Left ventricle myocardium superior (tissue), 1 donor: ENCODE measurements at places on chromosomes 2 and 18.

DNA sequence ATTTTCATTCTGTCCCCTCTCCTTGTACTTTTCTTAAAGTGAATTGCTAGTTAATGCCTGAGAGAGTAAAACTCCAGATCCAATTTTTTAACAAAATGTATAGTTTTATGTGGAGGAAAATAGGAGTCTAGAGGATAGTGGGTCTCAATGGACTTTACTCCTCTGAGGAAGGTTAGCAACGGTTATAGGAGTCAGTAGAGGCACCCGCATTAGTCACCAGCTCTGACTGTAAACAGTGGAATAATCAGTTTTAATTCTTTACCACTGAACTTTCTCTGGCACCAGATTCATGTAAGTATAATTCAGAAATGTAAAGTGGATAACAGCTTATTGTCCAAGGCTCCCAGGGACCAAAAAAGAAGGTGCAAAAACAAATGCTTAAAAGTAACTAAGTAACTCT lies 38.7 kb upstream of the HNMT start:
- DNase-seq = no peak

- no peak for DNase-seq
These were observed 54.1 kb downstream of the XIRP2 start for GRCh38 chr2:166942377-166942776.

- DNase-seq = no peak
These were observed 64.0 kb downstream of the NGEF start for GRCh38 chr2:232949016-232949415.

GRCh38 chr2:111675419-111676194 lies 208.4 kb downstream of the ANAPC1 start:
- DNase-seq = no peak

GRCh38 chr2:41854227-41854626 lies 193.6 kb upstream of the PKDCC start:
- DNase-seq = no peak

DNA sequence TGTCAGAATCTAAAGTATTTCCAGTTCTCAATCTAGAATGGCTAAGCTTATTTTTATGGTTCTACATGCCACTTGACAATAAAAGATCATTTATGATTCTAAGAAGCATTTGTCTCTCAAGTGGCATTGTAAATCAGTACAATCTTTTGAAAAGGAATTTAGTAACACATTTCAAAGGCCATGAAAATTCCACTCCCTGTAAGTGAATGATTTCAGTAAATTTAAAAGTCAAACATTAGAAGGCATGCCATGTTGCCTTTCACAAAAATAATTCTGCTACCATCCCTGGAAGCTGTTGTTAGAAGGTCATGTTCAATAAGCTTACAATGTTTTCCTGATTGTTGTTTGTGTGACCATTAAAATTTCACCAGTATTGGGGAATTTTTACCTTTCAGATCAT lies 142.9 kb downstream of the RPIA start:
- no peak for DNase-seq

DNA sequence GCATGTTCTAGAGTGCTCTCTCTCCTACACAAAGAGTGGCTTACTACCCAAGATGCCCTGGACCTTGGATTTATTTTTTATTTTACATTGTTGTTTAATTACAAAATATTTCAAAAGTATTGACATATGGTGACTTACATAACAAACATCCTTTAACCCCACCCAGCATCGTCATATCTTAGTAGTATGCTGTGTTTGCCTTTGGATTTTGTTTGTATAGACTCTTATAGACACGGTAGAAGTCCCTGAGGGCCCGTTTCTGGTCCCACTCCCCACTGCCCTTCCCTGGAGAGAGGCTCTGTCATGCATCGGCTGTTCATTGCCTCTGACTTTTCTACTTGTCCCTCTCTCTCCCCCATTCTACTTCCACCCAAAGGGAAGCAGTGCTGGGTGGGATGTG lies 112.0 kb downstream of the ZBTB7C start:
- no peak for DNase-seq

GRCh38 chr2:145235312-145235711 lies 715.4 kb upstream of the ZEB2 start:
- DNase-seq = no peak

- DNase-seq = no peak
These were observed 104.9 kb downstream of the RPRM start for GRCh38 chr2:153373510-153374279.

- no peak for DNase-seq
These were observed 96.5 kb downstream of the NDUFA10 start for GRCh38 chr2:239928391-239929350.

DNA sequence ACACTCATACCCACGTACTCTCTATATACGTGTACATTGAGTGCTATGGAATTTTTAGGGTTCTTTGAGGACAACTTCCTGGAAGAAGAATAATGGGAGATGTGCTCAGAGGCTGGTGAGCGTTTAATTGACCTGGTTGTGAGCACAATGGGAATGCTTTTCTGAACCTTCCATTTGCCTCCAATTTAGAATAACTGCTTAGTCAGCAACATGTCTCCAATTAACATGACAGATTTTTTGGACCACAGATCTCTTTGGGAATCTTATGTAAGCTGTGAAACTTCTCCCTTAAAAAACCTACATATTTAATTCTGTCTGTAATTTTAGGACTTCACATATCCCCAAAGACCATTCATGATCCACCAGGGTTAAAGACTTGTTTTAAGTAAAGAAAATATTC lies 166.7 kb upstream of the TNP1 start:
- DNase-seq = no peak
